Activated CD4-positive, alpha-beta T cell treated with anti-CD3 and anti-CD28 coated beads, Interleukin-2, amount 50 U/mL, for 4 hours (primary cell): ENCODE measurements at places on chromosomes 1 and 21.

GRCh38 chr21:41743321-41744027 is 23.4 kb downstream of the RIPK4 start:
- DNase-seq = no peak

- peak; percentile 38 for DNase-seq
These were observed 9.0 kb downstream of the LRRC47 start for GRCh38 chr1:3787349-3787715.

GRCh38 chr1:204176049-204176448 is 9.9 kb upstream of the REN start:
- DNase-seq = no peak

DNA sequence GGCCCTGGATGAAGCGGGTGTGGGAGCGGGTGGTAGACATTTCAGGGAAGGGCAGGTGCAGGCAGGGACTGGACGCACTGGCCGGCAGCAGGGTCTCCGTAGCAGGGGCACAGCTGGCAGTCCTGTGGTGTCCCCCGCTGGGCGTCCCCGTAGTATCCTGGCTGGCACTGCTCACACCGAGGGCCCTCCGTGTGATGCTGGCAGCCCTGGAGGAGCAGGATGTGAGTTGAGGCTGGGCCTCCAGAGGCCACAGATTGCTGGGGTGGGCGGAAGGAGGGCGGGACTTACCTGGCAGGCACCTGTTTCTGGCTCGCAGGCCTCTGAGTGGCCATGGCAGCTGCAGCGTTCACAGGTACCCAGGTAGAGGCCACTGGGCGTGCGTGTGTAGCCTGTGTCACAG is 62.3 kb downstream of the LDLRAD2 start:
- no peak for DNase-seq

- DNase-seq = no peak
These were observed 16.0 kb downstream of the IQGAP3 start for GRCh38 chr1:156556354-156556753.

DNA sequence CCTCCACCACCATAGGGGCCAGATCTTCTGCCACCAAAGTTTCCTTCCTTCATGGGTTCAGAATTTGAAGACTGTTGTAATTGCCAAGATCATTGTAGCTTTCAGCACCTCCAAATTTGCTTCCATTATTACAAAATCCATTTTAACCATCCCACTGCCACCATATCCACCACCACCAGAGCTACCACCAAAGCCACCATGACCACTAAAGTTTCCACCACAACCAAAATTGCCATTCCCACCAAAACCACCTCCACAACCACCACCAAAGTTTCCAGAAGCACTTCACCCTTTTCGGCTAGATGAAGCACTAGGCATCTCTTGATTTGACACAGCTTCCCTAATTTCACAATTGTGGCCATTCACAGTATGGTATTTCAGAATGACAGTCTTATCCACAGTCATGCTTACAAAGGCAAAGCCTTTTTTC is 45.2 kb downstream of the SLC30A7 start:
- no peak for DNase-seq

- DNase-seq = no peak
These were observed 77.4 kb downstream of the NPHP4 start for GRCh38 chr1:5914676-5915365.

DNA sequence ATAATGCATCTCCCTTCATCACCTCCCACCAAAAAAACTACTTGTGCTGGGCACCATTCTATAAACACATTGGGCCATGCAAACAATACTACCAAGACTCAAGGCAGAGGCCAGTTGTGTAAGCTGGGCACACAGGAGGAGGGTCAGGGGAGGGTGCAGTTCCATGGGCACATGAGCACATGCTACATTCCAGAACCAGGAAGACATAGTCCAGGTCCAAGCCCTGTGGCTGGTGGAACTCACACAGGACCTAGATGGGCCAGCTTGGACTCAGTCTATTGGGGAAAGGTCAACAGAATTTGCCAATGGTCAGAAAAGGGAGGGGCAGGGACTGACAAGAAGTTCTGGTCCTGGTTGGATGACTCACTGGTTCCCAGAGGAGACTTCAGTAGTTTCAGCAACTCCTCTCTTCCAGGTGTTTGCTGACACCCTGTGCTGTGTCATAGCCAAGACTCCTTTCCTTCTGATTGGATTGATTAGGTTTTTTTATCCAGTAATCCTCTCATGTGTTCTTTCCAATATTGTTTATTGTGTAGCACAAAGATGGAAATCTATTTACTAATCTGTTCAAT is 249.7 kb downstream of the C1orf94 start:
- DNase-seq = no peak

GRCh38 chr21:44666401-44667320 is at the start of gene KRTAP12-2:
Gene KRTAP12-2, minus strand, starts transcription at chr21:44666927. Its CDS starts 41 bp downstream, at chr21:44666886.
- DNase-seq = no peak
